GM12878 (cell line): ENCODE measurements at places on chromosomes 7 and 10. TPM values are rescaled to one million over a fixed set of nuclear protein-coding genes. Genes with fewer than 3 reads are reported as not detected.

The INMT gene
- polyA plus RNA-seq: not detected in 2 replicates

The ACSL5 gene
- polyA plus RNA-seq: 54.8 and 56.0 TPM in 2 replicates

The ADAP1 gene
- polyA plus RNA-seq: 4.2 and 6.7 TPM in 2 replicates

The MEOX2 gene
- polyA plus RNA-seq: not detected in 2 replicates

The PRKCQ gene
- polyA plus RNA-seq: 0.76 and 1.0 TPM in 2 replicates

The TDRD1 gene
- not detected in 2 replicates for polyA plus RNA-seq

The PHYHIPL gene
- 0.21 and 0.38 TPM in 2 replicates for polyA plus RNA-seq

The GIMAP8 gene
- polyA plus RNA-seq: 2.0 and 2.2 TPM in 2 replicates

DNA sequence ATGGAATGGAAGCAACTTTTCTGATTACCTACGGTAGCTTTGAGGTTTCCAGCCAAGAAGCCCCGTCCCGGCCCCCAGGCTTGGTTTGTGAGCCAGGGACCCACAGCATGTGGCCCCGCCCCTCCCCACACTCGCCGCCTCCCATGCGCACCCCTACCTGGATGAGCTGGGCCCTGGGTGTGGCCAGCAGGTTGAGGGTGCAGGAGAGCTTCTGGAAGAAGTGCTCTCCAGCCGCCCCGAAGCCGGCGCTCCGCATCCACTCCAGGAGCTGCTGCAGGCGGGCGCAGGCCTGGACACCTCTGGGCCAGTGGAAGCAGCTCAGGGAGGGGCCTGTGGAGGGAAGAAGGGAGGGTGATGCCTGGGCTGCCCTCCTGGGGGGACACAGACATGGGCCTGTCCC lies 39.7 kb downstream of the AP5Z1 start:
- H3K4me1 ChIP-seq: no peaks in the 10 kb centered on the region
- no peaks in the 10 kb centered on the region for H3K27me3 ChIP-seq
- no peak overlapping the region for H3K4me3 ChIP-seq
- DNase-seq: no peak
- no peak overlapping the region for H3K27ac ChIP-seq

GRCh38 chr10:33291053-33291592 lies 43.3 kb downstream of the NRP1 start:
- H3K4me1 ChIP-seq: no peaks in the 10 kb centered on the region
- H3K27me3 ChIP-seq: no peaks in the 10 kb centered on the region
- no peak overlapping the region for H3K27ac ChIP-seq
- no peak overlapping the region for H3K4me3 ChIP-seq
- DNase-seq: no peak
- no peaks in the 10 kb centered on the region for H3K36me3 ChIP-seq

GRCh38 chr7:24372961-24373955 lies 89.3 kb downstream of the NPY start:
- no peaks in the 10 kb centered on the region for H3K36me3 ChIP-seq
- H3K27ac ChIP-seq: no peak overlapping the region
- no peak overlapping the region for H3K4me3 ChIP-seq
- no peaks in the 10 kb centered on the region for H3K27me3 ChIP-seq
- peaks cover 6% of the 10 kb centered on the region for H3K4me1 ChIP-seq

DNA sequence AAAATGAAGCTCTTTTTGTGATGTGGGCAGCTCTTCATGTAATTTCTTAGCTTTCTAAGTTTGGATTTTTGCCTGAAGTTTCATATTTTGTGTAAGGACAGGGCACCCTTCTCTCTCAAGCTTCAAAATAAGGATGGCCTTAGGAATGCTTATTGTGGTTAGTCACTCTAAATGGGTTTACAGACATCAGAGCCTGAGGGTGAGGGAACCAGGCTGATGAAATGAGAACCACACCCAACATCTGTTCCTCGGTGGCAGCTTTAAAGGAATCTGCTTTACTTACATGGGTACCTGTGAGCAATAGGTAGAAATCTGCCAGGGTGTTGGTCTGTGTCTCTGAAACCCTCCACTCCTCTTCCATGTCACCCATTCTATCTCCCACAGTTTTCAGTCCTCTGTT lies 174.3 kb downstream of the EMX2 start:
- no peak for DNase-seq
- 0 out of 2 replicates have a peak, but pooled peaks cover 2% of the 10 kb centered on the region for H3K27me3 ChIP-seq
- no peak overlapping the region for H3K4me3 ChIP-seq

DNA sequence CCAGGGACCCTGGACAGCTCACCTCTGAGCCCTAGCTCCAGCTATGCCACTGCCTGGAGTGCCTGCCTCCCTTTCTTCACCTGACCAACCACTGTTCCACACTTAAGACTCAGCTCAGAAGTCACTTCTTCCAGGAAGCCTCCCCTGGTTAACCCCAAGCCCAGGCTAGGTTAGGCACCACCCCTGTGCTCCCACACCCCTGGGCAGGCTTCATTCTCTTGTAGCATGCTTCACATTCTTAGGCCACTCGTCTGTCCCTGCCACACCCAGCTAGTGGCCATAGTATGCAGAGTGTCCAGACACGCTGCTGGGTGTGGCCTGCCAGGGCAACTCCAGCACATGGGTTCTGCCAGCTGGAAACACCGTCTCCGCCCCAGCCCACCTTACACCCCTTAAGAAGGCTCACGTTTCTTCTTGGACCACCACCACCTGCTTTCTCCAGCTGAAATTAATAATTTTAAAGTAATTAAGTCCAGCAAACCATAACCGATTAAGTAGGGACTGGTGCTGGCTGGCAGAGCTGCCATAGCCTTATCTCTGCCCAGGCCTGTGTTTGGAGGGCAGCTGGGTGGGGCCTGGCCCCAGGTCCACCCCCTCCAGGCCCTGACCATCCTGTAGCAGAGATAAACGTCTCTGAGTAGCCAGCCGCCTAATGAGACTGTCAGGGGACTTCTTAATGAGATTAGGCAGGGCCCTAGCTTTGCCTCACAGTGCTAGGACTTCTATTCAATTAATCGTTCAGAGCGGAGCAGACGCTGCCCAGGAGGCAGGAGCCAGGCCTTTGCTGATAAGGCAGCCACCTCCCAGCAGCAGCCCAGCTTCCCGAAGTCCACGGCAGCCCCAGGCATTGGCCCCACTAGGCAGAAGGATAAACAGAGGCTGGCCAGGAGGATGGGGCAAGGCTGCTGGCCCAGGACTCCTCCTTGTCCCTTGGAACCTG lies 20.5 kb downstream of the GRID1 start:
- H3K27ac ChIP-seq: no peak overlapping the region
- H3K4me1 ChIP-seq: no peaks in the 10 kb centered on the region

DNA sequence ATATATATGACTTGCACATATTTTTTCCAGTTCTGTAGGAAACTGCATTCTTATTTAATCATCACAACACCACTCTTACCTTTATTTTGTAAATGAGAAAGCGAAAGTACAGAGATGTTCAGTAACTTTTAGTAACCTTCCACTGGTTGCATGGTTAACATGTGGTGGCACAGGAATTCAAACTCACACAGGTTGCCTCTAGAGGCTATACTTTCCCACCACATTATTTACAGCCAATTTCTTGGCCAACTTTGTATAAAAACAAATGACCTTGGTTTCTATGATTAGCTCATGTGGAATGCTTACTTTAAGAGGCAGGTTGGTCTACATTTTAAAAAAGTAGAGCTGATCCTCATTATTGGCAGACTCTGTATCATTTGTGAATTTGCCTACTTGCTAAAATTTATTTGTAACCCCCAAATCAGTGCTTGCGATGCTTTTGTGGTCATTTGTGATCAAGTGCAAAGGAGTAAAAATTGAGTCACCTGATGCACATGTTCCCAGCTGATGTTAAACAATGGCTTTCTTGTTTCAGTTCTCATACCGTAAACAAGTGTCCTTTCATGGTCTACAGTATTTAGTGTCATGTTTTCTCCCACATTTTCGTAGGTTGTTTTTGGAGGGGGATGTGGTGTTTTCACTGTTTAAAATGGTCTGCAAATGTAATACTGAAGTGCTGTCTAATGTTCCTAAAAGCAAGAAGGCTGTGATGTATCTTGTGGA lies 14.8 kb downstream of the BBS9 start:
- no peaks in the 10 kb centered on the region for H3K4me1 ChIP-seq
- DNase-seq: peak; percentile 31
- no peaks in the 10 kb centered on the region for H3K36me3 ChIP-seq
- H3K4me3 ChIP-seq: no peak overlapping the region
- H3K27ac ChIP-seq: peak overlapping the region; percentile 55

- H3K27ac ChIP-seq: no peak overlapping the region
- no peaks in the 10 kb centered on the region for H3K36me3 ChIP-seq
- no peaks in the 10 kb centered on the region for H3K27me3 ChIP-seq
- no peak for DNase-seq
Observed at GRCh38 chr10:35347121-35347562, 10.8 kb downstream of the CCNY start.

DNA sequence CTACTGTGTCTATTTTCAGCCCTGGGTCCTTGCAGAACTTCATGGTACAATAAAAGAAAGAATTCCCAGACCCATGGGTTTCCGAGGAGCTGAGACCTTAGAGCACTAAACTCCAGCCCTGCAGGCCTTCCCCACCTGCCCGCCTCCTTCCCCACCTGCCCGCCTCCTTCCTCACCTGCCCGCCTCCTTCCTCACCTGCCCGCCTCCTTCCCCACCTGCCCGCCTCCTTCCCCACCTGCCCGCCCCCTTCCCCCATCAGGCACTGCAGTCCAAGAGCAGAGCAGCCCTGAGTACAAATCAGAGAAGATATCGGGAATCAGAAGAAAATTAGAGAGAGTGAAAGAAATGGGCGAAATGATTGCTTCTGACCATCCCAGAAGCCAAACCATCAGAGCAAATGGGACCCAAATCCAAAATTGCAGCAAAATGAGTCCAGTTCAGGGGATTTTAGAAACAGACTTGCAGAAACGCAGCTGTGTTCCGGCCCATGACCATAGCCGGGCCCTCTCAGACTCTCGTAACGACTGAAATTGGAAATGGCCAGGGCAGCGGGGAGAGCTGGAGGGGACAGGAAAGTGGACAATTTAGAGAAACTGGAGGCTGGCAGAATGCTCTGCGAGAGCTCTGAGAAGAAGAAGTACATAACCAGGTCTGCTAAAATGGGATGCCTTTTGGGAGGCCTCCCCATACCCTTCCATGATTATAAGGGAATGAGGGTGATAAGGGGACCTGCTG lies 568.4 kb downstream of the TCERG1L start:
- H3K27ac ChIP-seq: no peak overlapping the region
- no peak for DNase-seq
- H3K36me3 ChIP-seq: no peaks in the 10 kb centered on the region
- no peaks in the 10 kb centered on the region for H3K27me3 ChIP-seq
- no peak overlapping the region for H3K4me3 ChIP-seq

- H3K36me3 ChIP-seq: no peaks in the 10 kb centered on the region
- no peaks in the 10 kb centered on the region for H3K27me3 ChIP-seq
- no peak overlapping the region for H3K4me3 ChIP-seq
Observed at GRCh38 chr10:122515022-122515424, 45.5 kb upstream of the DMBT1 start.

DNA sequence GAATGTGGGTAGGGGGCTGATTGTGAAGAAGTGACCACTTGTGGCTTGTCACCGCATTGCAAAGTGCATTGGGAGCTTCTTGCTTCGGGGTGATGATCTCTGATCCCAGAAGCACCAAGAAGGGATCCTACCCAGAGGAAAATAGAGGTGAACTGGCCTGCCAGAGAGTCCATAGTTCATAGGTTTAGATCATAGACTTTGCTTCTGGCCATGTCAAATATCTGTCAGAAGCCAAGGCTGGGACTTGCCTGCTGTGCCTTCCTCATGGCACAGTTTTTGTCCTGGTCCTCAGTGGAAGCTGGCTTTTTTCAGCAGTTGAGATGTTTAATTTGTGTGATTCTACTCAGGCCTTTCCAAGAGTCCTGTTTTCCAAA lies 1.1 kb downstream of the ZSWIM8 start:
- peak overlapping the region; percentile 91 for H3K4me3 ChIP-seq
- H3K36me3 ChIP-seq: peaks cover 7% of the 10 kb centered on the region
- no peak for DNase-seq
- H3K27ac ChIP-seq: 0 out of 2 replicates have a peak overlapping the region, but pooled peaks have one; percentile 25
- H3K4me1 ChIP-seq: peaks cover 10% of the 10 kb centered on the region

- peaks cover 7% of the 10 kb centered on the region for H3K4me1 ChIP-seq
- no peaks in the 10 kb centered on the region for H3K27me3 ChIP-seq
- no peaks in the 10 kb centered on the region for H3K36me3 ChIP-seq
- no peak overlapping the region for H3K4me3 ChIP-seq
- no peak for DNase-seq
- no peak overlapping the region for H3K27ac ChIP-seq
Observed at GRCh38 chr10:52252307-52252706, 61.8 kb upstream of the DKK1 start.

DNA sequence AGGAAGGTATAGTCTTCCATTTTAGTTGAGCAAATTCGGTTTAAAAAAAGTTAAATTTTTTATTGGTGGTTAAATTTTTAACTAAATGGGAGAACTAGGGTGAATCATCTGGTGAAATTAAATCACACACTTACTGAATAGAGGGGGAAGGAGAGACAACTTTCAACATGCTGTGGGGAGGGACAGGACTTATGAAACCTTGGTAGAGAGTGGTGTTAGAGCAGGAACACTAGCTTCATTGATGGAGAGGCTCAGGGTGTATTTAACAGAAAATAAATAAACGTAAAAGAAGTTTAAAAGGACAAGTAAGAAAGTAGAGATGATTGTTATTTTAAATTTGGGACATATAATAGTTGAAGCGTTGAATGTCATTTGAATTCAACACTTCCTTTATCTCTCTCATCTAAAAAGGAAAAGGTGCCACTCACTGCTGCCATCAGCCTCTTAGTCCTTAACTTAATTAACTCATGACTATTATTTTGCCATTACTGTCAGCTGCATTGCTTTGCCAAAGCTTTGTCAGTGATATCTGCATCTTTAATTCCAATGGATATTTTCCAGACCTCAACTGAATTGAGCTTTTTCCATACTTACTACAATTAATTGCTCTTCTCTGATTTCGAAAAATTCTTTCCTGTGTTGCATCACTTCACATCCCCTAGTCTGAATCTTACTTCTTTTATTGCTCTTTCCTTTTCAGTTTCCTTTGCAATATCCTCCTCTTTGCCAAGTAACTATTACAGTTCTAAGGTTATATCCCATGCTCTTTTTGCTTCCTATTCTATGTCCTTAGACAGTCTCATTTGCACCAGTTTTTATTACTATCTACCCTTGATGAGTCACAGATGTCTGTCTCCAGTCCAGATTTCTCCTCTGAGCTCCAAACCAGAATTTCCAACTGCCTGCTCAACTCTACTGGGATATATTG lies 71.7 kb downstream of the GNAT3 start:
- no peak overlapping the region for H3K4me3 ChIP-seq
- no peaks in the 10 kb centered on the region for H3K4me1 ChIP-seq
- DNase-seq: no peak

GRCh38 chr10:106680061-106680460 lies 484.4 kb downstream of the SORCS1 start:
- no peak overlapping the region for H3K27ac ChIP-seq
- DNase-seq: no peak
- no peak overlapping the region for H3K4me3 ChIP-seq
- H3K36me3 ChIP-seq: no peaks in the 10 kb centered on the region

DNA sequence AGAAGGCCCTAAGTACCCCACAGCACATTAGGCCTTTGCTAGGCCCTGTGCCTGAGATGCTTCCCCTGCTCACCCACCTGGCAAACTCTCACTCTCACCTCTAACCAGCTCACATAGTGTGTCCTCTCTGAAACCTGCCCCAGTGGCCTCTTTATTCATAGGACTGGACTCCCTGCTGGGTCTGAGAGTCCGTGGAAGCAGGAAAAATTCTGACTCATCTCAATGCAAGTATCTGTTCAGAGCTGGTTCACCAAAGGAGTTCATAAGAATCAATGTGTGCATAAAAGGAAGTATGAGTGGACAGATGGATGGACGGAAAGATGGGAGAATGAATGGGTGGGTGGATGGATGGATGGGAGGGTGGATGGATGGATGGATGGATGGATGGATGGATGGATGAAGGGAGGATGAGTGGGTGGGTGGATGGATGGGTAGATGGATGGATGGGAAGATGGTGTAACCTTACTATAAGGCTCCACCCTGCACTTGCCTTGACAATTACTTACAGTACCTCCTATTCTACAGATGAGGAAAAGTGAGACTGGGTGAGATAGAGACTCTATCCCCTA lies 111.2 kb upstream of the ZMIZ1 start:
- no peaks in the 10 kb centered on the region for H3K27me3 ChIP-seq
- H3K27ac ChIP-seq: no peak overlapping the region
- no peaks in the 10 kb centered on the region for H3K36me3 ChIP-seq
- H3K4me3 ChIP-seq: no peak overlapping the region
- DNase-seq: no peak
- no peaks in the 10 kb centered on the region for H3K4me1 ChIP-seq
